ENCODE measurements at places on chromosomes 13 and 19.

DNA sequence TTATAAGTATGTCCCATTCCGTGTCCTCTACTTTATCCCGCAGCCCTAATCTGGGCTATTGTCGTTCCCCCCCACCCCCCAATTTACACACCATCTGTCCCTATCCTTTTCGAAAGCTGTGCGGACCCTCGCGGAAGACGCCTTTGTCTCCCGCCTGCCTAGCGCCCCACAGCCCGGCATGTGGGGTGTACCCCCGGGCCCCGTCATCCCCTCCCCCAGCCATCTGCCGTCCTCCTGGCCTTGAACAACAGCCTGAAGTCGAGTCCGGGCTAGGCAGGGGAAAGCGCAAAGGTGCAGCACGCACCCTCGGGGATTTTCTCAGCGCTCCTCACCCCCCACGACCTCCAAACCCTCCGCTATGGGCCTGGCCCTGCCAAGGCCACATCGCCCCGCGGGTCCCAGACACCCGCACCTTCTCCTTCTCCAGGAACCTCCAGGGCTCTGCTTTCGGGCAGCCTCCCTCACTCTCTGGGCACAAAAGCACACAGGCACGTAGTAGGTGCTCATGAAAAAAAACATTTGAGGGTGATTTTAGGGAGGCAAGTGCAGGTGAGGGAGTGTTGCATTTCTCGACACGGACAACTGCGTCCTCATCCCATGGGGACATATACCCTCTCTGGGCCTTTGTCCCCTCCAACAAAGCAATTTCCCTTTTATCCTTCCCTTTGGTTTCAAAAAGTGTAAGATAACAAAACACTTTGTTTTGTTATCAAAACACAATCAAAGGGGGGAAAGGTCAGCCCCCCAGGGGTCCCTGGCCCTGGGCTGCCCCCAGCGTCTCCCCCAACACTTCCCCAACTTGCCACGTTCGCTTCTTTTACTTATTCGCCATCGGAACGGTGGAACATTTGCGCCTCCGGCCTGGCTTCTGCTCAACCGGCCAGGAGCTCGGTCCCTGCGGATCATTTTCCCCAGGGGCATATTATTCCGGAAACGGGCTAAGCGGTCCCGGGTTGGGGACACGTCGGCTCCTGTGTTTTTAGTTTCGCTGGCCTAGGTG is 16.4 kb downstream of the CCDC124 start:
- peak; percentile 63 for DNase-seq

DNA sequence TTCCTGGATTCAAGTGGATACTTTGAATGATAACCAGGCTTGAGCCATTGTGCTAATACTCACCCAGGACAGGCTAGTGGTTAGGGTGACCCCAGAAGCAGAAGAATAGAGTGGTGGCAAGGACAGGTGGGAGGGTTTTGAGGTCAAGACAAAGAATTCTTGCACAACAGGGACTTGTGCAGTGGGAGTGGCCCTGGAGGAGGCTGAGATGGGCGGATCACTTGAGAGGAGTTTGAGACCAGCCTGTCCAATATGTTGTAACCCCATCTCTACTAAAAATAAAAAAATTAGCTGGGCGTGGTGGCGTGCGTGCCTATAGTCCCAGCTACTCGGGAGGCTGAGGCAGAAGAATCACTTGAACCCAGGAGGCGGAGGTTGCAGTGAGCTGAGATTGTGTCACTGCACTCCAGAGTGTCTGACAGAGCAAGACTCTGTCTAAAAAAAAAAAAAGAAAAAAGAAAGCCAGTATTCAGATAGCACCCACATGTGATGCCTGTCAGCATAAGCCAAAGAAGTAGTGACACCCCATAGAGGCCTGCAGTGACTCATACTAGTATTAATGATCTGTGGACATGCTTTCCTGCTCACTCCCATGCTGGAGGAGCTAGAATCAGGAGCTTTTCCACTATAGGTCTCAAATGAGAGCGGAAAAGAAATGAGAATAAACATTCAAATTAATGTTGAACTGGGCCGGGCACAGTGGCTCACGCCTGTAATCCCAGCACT is 78.7 kb downstream of the RNF17 start:
- no peak for DNase-seq

- DNase-seq, result no peak
These were observed 292.1 kb upstream of the MAB21L1 start for GRCh38 chr13:35768551-35768950.

GRCh38 chr19:2469102-2469914 is 6.6 kb upstream of the GADD45B start:
- DNase-seq, result no peak

- peak; percentile 73 for DNase-seq
These were observed 16.5 kb upstream of the FOSB start for GRCh38 chr19:45451131-45451849.

DNA sequence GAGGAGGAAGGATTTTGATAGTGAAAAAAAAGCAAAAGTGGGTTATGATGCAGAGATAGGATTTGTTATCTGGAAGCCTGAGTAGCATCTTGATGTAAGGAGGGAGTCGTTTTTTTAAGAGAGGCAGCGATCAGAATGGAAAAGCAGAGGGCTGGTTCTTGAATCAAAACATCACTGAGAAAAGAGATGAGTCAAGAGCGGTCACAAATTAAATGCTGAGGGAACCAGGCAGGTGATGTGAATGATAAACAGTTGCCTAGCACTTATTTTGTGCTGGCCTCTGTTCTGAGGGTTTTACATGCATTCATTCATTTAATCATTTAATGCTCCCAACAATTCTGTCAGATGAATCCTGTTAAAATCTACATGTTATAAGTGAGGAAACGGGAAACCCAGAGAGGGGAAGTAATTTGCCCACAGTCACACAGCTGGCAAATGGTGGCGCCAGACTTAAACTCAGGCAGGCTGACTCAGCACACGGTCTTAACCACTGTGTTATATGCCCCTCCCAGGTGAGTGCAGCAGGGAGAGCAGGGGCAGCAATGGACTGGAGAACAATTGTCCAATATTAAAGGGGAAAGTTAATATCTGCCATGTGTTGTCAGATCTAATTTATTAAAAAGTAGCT is 21.4 kb downstream of the SIGLECL1 start:
- DNase-seq, result no peak

- no peak for DNase-seq
These were observed 8.7 kb downstream of the IFNL1 start for GRCh38 chr19:39304701-39305571.

DNA sequence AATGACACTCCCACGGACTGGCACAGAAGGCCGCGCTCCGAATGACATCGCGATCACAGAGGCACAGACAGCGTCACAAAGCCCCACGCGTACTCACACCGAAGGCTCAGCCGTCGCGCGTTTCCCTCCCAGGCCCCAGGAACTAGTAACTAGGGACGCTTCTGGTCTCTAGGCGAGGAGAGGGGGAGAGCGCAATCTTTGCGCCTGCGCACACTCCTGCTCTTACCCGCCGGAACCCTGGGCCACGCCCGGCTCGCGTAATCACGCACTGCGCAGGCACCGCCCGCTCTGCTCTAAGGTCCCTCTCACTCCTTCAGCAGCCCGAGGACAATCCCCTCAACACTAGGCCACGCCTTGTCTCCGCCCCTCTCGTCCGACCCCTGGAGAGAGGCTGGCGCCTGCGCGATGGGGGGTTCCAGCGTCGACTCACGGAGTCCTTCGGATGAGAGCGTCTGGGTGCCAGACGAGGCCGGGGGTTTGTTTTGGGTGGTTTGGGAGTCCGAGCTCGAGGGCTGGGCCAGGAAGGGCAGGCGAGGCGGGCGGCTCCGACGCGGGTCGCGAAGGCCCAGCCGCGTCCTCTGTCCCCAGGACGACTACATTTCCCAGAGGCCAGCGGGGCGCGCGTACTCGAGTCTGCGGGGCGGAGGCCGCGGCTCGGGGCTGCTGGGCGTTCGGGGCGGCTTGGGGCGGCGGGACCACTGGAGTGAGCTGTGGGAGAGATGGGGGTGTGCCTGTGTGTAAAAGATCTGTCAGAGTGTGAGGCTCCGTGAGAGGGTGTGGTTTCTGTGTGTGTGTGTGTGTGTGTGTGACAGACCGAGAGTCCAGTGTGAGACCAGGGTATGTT is at the start of gene ZNF471:
TSS of gene ZNF471 (plus strand) at position 410 of the 844 bp plus-strand sequence. CDS start 3,717 bp downstream, outside the sequence.
- DNase-seq, result peak; percentile 99

DNA sequence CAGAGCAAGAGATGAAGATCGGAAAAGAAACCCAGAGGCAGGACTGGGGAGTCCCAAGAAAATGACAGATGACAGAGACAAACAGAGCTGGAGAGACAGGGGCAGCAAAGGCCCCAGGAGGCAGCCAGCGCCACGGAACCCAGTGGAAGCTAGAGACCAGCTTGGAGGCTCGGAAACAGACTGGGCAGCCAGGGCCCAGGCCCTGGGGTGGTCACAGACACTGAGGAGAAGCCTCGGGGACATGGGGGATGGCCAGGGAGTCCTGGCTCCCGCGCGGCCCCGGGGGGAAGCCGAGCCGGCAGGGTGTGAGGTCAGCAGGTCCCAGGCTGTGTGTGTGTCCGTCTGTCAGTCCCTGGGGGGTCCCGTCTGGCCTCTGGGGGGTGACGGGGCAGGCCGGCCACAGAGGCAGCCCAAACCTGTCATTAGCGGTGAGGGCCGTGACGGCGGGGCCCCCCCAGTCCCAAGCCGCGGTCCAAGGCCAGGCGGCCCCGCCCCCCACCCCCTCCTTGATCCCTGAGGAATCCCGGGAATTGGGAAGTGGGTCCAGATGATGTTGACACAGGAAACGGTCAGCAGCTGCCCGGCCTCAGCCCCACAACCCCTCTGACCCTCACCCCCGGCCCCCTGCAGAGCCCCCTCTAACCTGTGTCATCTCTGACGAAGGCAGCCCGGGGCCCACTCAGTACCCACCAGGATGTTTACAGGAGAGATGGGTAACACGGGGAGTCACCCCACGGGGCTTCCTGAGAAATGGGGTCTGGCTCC is 2.5 kb upstream of the TMEM190 start:
- peak; percentile 51 for DNase-seq

- no peak for DNase-seq
These were observed 19.4 kb downstream of the DYRK1B start for GRCh38 chr19:39814595-39814994.

- no peak for DNase-seq
These were observed 278.3 kb downstream of the TEX29 start for GRCh38 chr13:111598747-111599146.

DNA sequence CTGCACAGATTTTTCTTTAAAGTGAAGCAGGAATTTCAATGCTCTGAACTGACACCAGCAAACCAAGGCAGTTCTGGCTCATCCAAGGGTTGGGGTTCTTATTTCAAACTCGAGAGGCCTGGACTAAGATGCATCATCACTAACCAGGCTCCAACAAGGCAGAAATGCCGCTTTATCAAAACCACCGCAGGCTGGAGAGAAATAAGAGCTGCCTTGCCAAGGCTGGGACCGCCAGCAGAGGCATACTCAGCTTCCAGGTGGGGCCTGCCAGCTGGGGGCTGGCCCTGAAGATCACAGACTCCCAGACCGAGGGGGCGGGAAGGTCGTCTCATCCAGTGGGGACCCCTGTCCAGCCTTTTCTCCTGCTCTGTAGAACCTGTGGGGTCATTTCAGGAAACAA is 37.4 kb upstream of the GAS6 start:
- no peak for DNase-seq

DNA sequence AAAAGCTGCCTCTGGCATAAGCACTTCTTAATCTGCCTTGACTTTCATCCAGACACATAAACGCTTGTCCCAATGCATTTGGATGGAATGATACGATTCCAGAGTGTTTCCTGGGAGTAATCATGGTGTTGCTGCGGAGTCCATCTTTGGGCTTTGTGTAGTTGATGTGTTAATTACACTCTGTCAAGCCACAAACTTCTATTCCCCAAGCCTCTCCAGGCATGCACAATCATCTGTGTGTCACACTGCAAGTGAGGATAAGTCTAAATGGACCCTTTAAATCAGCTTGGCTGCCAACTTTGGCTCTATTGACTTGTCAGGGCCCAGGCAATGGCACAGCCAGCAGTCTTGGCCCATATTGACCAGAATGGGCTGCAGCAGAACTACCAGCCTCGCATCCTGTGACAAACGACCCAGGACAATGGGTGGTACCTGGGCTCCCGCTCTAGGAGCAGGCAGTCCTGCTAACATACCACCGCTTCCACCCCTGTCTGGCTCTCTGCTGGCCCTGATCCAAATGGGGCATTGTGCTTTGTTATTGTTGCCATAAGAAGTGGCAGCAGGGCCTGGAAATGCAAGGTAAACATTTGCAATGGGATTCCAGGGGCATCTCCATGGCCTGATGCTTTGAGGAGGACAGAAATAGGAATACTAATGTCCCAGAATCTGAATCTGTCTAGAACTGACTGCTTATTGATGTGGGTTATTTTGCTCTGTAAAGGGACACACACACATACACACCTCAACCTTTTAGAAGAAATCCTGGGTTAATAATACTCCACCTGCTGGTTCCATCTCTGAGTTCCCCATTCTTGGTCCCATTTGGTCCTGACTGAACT is 127.2 kb downstream of the DNAJC15 start:
- DNase-seq, result no peak

Measured in right kidney (tissue), 9 donors.